ENCODE measurements at places on chromosomes 5 and 9.

- no peak for DNase-seq
Measured at GRCh38 chr5:125798307-125798706, 624.9 kb upstream of the GRAMD2B start.

- DNase-seq: no peak
Measured at GRCh38 chr5:109945097-109945678, 255.5 kb downstream of the MAN2A1 start.

- no peak for DNase-seq
Measured at GRCh38 chr9:93633492-93634221, 57.3 kb downstream of the PHF2 start.

DNA sequence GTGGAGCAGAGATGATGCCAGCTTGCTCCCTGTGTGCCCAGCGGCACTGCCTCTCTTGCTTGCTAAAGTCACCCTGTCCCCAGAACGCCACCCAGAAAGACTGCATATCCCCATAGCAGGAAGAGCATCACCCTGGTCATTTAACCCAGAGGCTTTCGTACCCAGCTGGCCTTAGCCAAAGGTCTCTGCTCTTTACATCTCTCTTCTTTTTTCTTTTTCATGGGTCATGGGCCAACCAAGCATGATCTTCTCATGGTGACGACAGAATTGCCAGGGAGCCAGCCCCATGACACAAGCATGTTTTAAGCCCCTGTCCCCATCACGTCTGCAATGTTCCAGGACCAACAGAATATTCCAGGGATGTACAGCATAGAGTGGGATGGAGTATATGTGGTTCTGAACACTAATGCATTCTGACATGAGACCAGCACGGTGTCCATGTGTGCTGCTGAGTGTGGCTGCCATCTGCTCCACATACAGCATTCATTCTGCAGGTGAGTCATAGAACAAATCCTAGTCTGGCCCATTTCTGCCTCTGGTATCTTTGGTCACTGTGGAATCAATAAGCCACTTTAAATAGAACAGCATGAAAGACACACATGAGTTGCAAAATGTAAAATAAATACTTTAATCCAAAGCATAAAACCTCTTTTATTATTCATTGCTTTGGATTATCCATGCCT, 203.0 kb downstream of the MED10 start:
- DNase-seq: no peak

DNA sequence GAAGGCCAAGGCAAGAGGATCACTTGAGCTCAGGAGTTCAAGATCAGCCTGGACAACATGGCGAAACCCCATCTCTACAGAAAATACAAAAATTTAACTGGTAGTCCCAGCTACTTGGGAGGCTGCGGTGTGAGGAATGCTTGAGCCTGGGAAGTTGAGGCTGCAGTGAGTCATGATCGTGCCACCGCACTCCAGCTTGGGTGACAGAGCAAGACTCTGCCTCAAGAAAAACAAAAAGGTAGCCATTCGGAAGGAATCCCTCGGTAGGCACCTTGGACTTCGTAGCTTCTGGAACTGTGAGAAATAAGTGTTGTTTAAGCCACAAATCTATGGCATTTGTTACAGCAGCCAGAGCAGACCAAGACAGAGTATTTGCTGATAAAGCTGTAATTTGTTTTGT, 174.2 kb downstream of the DCP2 start:
- DNase-seq: no peak

- DNase-seq: no peak
Measured at GRCh38 chr5:82584631-82585030, 306.5 kb upstream of the RPS23 start.

DNA sequence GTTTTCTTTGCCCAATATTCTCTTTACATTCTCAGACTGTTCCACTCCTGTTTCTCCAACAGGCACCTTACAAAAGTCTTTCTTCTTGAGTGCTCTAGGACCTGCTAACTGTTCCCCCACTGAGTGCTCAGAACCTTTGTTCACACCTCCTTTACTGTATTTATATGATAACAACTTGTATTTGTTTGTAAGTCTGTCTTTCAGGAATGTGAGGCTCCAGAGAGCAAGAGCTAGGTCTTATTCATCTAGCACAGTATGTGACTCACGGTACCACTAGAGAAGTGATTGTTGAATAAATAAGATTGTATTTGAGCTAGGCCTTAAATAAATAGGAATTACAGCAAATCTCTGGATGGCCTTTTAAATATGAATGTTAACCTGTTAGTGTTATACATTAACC, 42.5 kb upstream of the MYOT start:
- no peak for DNase-seq

GRCh38 chr9:85510830-85511504, 230.8 kb downstream of the AGTPBP1 start:
- no peak for DNase-seq
